ENCODE measurements at places on chromosomes 12 and 14. TPM values are rescaled to one million over a fixed set of nuclear protein-coding genes. Genes with fewer than 3 reads are reported as not detected.

The TGM1 gene
- polyA plus RNA-seq, result 0.51 TPM

The CD4 gene
- 3.2 TPM for polyA plus RNA-seq

DNA sequence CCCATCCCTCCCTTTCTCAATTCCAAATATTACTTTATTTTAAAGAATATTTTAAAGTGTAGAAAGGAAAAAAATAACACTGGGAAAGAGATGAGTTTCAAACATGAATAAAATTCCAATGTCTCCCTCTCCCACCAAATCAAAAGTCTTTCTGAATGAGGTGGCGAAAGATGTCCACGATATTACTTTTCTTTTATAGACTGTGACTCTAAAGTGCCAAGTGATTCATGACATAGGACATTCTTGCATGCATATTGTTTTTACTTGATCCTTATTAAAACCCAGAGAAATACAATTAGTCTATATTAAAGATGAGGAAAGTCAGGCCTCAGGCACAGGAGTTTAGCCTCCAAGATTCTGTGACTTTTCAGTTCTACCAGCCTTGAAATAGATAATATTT is 16.0 kb upstream of the LUM start:
- DNase-seq, result no peak

GRCh38 chr14:31440280-31440679 is 17.0 kb downstream of the DTD2 start:
- no peak for DNase-seq

DNA sequence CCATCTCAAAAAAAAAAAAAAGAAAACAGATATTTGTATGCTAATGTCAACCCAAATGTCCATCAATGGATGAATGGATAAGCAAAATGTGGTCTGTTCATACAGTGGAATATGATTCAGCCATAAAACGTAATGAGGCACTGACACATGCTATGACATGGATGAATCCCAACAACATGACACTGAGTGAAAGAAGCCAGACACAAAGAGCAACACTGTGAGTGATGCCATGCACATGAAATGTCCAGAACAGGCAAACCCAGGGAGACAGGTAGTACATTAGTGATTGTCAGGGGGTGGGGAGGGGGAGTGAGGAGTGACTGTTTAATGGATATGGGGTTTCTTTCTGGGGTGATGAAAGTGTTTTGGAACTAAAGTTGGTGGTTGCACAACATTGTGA is 50.2 kb downstream of the ARL6IP4 start:
- no peak for DNase-seq

DNA sequence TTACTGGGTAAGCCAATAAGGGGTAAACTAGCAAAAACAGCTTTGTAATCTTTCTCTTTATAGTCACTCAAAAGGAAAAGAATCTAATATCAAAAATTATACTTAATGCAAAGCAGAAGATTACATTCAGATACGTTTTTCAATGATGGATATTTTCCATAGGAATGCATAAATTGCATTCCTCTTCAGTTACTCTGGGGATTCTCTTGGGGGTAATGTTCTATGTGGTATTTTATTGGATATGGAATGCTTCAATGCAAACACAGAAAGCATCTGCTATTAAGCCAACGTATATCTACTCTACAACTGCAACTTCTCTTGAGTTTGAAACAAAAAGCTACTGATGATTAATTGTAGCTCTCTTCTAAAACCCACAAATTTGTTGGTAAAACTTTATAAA is 106.0 kb downstream of the SLC41A2 start:
- no peak for DNase-seq

Measured in heart right ventricle (tissue), 16 donors.